SHP77 (cell line): ENCODE measurements at places on chromosomes 1 and 21.

- DNase-seq, result no peak
Measured at GRCh38 chr1:178784131-178784536, 59.1 kb downstream of the RALGPS2 start.

GRCh38 chr1:177937931-177938330, 31.9 kb downstream of the SEC16B start:
- no peak for DNase-seq

DNA sequence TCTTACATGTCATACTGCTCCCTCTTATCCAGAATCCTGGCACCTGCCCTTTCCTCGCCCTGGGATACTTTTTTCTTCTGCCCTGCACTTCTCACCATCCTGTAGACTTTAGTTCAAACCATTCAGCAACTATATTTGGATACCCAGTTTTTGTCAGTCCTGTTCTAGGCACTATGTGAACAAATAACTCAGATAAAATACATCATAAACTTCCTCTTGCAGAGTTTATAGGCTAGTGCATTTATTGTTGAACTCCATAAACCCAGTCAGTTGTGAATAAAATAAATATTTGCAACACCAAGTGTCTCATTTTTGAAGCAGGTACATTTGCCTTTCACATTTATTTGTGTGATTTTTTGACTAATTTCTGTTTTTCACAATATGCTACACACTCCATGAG, 4.3 kb downstream of the LYPLAL1 start:
- no peak for DNase-seq

DNA sequence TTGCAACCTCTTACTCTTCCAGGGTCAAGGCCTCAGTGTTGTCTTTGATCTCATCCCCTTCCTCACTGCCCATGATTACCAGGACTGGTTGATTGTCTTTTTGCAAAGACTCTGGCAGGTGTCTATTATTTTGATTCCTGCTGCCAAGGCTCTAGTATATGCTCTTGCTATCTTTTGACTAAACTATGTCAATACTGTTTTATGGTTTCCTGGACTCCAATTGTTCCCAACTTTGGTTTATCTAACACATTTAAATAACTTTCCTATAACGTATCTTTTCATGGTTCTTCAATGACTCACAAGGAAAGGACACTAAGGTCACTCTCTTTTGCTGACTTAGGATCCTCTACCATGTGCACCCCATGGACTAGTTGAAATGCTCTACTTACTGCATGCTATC, 141.5 kb downstream of the PTPRC start:
- no peak for DNase-seq
